ENCODE measurements at places on chromosomes 5 and 9. TPM values are rescaled to one million over a fixed set of nuclear protein-coding genes. Genes with fewer than 3 reads are reported as not detected.

GRCh38 chr9:76808636-76809035 is 44.4 kb downstream of the PCA3 start:
- peak; percentile 11 for DNase-seq

DNA sequence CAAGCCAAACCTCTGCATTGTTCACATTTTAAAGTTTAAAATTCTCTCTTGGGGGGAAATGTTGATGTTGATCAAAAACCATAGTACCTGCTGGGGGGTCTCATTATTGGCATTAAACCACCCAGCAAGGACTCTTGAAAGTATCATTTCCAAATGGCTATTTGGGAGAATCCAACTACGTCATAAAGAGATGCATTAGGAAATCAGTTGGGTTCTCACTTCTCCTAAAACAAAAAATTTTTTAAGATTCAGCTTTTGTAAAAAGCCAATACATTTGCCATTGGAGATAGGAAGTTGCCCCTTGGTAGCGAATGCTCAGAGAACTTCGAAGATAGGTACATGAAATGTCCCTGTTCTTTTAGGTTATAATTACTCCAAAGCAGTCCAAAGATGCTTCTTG is 96.4 kb downstream of the GNAQ start:
- no peak for DNase-seq

DNA sequence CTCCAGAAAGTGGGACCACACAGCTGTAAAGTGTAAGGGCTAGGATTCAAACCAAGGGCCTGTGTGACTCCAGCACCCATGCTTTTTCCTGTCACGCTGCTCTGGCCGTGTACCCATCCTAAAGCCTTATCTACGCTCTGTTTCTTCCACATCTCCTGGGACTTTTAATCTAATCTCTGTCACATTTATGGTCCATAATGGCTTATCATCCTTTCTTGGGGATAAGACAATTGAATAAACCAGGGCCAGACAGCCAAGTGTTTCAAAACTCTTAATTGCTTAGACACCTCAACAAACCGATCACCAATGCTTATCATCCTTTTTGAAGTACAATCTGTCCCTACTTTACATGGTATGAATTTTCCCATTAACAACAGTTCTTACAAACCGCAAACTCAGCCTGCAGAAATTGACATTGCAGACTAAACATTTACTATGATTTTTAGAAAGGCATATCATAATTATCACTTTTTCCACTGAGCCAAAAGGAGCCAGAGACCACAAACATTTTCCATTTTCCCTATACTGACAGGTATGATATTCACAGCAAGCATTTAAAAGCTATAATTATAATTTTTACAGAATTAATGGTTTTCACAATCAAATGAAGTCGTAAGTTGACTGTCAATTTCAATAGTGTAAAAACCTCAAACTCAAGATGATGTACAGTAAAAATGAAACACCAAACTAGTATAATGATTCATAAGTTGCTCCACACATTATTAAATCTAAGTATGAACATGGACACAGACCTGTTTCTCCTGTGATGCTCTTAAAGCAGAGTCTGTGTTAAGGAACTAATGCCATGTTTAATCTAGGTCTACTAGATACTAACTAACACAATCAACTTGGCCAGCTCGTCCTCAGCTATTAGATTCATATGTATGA is 99.5 kb downstream of the FBXW11 start:
- DNase-seq, result no peak

DNA sequence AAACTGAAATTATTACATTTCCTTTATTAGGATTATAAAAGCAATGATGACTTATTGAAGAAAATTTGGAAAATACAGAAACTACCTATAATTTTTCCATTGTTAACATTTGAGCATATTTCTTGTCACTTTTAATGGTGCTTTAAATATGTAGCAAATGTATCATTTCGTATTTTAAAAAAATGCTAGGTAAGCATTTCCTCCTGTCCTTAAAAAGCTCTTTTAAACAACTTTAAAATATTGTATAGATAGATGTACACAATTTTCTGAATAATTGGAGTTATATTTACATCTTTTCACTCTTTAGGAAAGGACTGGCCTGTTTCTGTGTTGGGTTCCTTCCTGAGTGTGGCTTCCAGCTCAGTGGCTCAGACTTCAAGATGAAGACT is 15.6 kb downstream of the TENT4A start:
- DNase-seq, result no peak

- DNase-seq, result no peak
Observed at GRCh38 chr9:19785230-19785629, 3.6 kb downstream of the SLC24A2 start.

- DNase-seq, result no peak
Observed at GRCh38 chr5:12335938-12336337, 431.7 kb upstream of the CTNND2 start.

DNA sequence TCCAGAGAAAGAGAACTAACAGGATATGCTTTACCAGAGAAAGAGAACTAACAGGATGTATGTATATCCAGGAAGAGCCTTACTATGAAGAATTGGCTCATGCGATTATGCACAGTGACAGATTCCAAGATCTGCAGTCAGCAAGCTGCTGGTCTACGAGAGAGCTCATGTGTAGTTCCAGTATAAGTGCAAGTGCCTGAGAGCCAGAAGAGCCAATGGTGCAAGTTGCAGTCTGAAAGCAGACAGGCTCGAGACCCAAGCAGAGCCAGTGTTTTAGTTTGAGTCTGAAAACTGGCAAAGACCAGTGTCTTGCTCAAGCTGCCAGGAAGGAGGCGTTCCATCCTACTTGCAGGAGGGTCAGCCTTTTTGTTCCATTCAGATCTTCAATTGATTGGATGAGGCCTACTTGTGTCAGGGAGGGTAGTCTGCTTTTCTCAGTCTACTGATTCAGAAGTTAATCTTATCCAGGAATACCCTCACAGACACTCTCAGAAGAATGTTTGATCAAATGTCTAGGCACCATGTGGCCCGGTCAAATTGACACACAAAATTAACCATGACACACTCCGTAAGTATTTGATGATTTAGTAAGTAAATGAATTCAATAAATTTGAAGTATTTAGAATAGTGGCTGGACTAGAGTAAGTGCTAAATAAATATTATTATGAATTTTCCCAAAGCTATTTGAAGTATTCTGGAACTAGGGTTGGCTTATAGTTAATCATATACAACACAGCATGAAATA is 372.1 kb upstream of the SGCD start:
- peak; percentile 50 for DNase-seq

DNA sequence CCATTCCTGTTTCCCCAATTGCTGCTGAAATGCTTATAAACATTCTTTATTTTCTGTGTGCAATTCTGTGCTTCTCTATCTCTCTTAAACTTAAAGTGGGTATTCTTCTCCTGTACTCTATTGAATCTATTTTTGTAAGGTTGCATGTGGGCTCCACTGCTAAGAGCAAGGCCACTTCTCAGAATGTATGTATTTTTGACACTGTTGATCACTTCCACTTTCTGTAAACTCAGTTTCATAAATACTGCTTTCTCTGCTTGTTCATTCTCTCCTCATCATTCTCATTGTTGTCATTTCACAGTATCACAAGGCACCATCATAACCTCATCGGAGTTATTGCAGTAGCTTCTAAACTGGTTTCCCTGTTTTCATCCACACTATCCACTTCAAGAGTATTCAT is 483.0 kb upstream of the CDH18 start:
- no peak for DNase-seq

GRCh38 chr5:148887123-148887881 is 60.9 kb downstream of the ADRB2 start:
- no peak for DNase-seq

GRCh38 chr9:69822116-69822750 is 1.6 kb downstream of the CFAP95 start:
- peak; percentile 57 for DNase-seq

DNA sequence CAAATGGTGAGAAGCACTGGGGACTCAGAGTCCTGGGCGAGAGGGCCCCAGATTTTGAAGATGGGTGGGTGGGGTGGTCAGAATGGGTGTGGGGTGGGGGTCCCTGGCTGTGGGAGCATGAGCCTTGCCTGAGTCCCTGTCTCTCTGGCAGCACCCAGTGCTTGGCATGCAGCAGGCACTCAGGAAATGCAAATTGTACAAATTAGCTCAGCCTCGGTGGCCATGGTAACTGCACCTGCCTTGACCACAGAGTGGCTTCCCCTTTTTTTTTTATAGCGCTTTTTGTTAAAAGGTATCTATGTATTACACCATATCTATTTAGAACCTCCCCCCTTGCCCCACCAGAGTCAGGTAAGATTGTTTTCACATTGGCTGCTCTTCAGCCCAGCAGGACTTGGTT is 19.2 kb upstream of the PITX1 start:
- no peak for DNase-seq

DNA sequence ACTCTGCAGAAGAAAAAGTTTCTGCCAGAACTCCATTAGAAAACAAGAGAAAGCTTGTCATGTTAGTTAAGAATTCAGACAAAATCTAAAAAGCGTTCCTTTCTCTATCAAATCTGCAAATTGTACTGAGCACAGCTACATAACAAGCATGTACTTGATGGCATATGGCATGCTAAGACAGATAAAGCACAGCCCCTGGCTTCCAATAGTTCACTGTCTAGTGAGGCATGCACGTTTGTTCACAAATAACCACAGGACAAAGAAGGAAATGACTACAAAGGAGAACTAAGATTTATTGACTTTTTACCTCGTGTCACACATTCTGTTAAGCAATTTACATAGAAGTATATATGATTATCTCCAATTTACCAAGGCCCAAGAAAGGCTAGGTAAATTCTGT is 518.2 kb upstream of the TLE4 start:
- peak; percentile 65 for DNase-seq

- no peak for DNase-seq
Observed at GRCh38 chr9:79134654-79135053, 437.1 kb upstream of the TLE4 start.

DNA sequence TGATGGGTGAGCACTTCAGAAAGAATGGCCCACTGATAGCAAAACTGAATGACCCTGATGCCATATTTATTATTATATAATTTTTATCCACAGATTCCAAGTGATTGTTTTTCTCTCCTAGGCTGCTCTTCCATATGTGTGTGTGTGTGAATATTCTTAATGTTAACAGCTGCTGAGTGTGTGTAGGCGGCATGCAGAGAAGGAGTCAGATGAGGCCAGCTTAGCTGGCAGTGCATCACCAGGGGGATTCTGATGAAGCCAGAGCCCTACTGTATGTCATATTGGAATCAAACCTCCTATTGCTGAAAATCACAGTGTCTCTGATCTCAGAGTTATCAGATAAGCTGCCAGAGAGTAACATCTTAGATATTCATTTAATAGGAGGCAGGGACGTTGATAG is 177.1 kb downstream of the DMAC1 start:
- no peak for DNase-seq

DNA sequence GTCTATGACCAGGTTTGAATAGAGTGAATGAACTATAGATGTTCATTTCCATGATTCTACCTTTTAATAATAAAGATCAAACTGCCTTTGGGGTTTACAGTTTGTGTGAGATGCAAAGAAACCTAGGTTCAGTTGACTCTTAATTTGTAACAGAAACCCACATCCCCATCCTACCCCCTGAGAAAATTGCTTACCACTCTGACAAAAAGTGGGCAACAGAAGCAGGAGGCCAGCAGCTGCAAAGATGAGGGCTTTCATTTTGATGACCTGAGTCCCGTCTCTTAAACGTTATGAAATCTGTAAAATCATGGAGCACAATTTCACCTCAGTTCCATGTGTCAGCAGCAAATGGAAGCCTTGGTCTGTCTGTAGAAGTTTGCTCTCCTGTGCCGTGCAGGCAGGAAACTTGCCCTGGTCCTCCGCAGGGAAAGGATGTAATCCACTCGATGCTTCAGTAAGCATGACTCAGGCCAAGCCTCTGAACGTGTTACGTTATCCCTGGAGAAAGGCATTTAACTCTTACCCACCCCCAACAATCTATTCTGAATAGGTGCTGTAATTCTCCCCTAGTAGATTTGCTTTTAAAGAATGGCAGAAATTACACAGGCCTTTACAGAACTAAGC is at the start of gene F2RL2:
F2RL2 (minus strand) TSS at position 431 of the 624 bp plus-strand sequence; CDS start at position 258, 173 bp downstream.
- peak; percentile 81 for DNase-seq

DNA sequence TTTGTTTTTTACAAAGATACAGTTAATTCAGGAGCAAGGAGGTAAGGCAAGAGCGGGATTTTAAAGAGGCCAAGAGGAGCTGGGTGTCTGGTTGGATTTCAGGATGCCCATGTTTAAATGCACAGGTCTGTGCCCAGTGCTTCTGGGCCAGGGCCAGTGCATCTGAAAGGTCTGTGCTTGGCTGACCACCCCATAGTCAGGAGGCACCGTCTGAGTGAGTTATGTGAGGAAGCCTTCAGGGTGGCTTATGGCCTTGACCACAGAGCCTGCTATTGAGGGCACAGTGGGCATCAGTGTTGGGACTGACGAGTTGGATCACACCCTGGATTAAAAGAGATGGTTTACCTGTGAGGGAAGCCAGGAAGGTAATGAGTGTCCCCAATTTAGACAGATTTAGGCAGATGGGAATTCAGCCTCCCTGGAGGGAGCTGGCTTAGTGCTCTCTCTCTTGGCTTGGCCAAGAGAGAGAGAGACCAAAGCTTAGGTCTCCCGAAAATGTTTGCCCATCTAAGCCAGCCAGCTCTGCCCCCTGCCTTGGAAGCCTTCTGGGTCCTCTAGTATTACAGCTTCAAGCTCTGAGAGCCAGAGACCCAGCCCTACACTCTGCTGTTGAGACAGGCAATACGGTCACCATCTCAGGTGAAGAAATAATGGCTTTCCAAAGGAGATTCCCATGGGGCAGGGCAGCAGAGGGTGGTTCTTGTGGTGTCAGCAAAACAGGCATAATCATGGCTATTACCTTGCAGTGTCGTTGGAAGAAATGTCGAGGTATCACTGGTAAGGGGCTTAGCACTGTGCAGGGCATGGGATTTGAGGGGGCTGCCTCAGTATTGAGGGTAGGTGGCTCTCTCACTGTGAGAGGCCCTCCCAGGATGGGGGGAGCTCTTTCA is 68.6 kb downstream of the RGS3 start:
- DNase-seq, result no peak

- DNase-seq, result no peak
Observed at GRCh38 chr9:132163876-132164603, 2.2 kb downstream of the NTNG2 start.

DNA sequence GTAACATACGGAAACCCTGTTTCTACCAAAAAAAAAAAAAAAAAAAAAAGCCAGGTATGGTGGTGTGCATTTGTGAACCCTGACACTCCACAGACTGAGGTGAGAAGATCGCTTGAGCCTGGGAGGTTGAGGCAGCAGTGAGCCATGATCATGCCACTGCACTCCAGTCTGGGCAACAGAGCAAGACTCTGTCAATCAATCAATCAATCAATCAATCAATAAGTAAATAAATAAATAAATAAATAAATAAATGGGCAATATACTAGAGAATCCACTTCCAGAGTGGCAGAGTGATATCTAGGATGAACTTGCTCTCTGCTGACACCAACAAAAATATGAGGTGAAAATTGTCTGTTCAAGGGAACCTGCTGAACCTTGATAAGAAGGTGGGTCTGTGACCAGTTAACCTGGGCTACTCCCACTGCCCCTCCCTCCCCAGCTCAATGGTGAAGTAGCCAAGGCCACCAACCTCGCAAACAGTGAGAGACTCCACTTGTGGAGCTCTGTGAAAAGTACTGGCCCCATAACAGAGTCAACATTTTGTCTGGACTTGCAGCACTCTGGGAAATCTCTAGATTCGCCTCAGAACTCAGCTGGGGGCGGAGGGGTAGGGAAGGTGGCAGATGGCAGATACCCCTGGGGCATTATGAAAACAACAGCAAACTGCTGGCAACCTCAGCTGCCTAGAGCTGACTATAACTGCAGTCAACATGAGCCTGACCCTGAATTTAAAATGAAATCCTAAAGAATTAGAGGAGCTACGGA is 163.7 kb downstream of the ROR2 start:
- no peak for DNase-seq

- DNase-seq, result no peak
Observed at GRCh38 chr5:544675-545355, 20.6 kb upstream of the SLC9A3 start.

The STK32A gene
- 2.8 TPM for total RNA-seq

The TMEM174 gene
- total RNA-seq, result not detected

The ABLIM3 gene
- total RNA-seq, result 48.1 TPM
